ENCODE measurements at places on chromosomes 3 and 15. TPM values are rescaled to one million over a fixed set of nuclear protein-coding genes. Genes with fewer than 3 reads are reported as not detected.

SEMA6D gene
- total RNA-seq, result 18.3 TPM

SLC27A2 gene
- not detected for total RNA-seq

DNA sequence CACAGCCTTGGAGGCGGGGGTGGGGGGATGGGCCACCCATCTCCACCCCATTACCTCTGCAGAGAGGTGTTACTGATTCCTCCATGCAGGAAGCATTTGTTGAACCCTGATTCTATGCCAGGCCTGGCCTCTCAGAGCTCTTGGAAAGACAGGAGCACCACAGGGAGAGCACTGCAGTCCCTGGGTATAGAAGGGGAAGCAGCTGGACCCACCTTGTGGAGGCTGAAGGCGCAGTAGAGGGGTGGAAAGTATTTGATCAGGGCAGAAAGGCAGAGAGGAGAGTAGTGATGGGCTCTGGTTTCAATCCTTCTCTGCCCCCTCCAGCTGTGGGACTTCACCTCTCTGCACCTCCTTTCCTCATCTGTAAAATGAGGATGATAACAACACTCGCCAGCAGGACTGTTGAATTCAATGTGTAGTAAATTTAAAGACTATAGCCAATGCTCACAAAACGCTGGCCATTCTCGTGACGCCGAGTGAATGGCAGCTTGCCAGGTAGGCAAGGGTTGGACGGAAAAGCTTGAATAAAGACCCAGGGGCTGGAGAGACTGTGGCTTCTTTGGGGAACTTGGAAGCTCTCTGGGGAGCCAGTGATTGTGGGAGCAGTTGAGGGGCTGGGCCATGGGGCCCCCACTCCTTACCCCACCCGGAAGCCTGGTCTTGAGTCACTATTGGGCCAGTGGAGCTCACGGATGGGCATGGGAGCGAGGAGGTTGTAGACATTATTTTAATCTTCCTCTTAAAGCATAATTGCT is 8.0 kb upstream of the CCDC33 start:
- no peak for DNase-seq

GABRR3 gene
- total RNA-seq, result not detected

P2RY13 gene
- not detected for total RNA-seq

GUCA1C gene
- total RNA-seq, result not detected

GRCh38 chr3:183477801-183478456 is 49.5 kb upstream of the MCF2L2 start:
- no peak for DNase-seq

IL20RB gene
- total RNA-seq, result 0.56 TPM

PIERCE2 gene
- 0.36 TPM for total RNA-seq

- no peak for DNase-seq
Measured at GRCh38 chr3:135807879-135808278, 157.6 kb upstream of the PPP2R3A start.

MINDY2 gene
- 9.3 TPM for total RNA-seq

DNA sequence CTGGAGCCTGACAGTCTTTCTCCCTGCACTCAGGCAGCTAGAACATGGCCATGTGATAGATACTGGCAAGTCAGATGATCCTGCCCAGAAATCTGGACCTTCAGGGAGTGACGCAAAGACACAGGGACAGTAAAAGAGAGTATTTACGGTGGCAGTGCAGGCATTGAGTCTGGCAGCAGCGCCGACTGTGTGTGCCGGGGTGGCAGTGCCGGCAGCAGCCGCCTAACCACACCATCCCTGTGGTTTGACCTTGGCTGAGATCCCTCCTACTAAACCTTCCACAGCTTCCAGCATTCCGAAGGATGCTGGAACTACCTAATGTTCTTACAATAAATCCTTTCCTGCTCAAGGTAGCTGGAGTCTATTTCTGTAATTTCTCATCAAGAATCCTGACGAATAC is 4.6 kb upstream of the TSPAN3 start:
- DNase-seq, result no peak

- peak; percentile 82 for DNase-seq
Measured at GRCh38 chr3:197730200-197730599, 6.5 kb downstream of the RUBCN start.

PLCB2 gene
- 0.28 TPM for total RNA-seq

RRP9 gene
- 38.6 TPM for total RNA-seq

SUSD5 gene
- total RNA-seq, result 2.9 TPM

LHFPL4 gene
- total RNA-seq, result not detected

GRCh38 chr15:41977757-41978383 is 5.5 kb upstream of the EHD4 start:
- no peak for DNase-seq

DNA sequence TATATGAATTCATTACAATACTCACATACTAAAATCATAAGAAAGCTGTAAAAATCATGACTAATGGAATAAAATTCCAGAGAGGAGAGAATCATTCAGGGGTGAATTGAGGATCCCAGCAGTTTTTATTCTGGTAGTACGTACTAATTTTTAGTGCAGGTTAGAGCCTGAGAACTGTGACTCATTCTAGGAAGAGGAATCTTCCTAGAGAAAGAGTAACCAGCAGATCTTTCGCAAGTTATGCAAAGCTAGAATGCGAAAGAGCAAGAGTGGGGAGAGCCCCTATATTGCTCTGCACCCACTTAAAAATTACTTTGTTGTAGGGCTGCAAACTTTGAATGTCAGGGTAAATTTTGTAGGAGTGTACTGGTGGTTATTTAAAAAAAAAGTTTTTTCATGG is 303.6 kb upstream of the ARPP21 start:
- no peak for DNase-seq

GOLGA6A gene
- total RNA-seq, result not detected

- no peak for DNase-seq
Measured at GRCh38 chr3:20099060-20099459, 58.8 kb downstream of the KAT2B start.

DNA sequence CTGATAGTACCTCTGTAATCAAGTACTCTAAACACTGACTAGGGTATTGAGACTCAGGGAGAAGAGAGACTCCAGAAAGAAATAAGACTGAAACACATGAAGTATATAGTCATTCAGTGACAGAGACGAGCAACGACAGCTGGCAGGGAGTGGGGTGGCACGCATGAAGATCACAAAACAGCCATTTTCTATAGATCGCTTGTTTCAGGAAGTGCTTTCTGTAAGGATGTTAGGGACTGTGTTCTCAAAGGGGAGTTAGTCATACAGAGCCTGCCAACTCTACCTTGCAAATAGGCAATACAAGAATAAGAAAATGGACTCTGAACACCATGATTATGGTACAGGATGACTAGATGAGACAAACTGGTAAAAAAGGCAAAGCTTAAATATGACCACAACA is 139.5 kb downstream of the TBL1XR1 start:
- DNase-seq, result peak; percentile 24

DNA sequence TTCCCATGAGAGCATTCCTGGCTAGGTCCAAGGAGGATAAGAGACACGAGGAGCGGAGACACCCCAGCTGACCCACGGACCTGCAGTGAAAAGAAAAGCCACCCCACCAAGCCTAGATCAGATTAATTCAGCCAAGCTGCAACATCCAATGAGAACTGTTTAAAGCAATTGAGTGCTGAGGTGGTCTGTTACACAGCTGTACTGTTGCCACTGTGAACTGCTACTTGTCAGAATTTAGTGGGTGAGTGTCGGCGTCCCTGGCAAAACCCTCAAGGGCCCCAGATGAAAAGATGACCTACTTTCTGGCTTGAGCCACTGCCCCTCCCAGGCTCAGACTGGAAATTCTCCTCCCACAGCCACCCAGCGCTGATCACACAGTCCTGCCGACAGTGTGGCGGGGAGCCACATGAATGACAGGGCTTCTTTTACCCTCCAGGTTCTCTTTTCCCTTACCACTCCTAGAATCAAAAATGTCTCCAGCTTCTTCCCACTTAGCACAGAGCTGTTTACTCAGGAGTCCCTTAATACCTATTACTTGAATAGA is 26.4 kb upstream of the KBTBD12 start:
- DNase-seq, result no peak

ILDR1 gene
- not detected for total RNA-seq

DNA sequence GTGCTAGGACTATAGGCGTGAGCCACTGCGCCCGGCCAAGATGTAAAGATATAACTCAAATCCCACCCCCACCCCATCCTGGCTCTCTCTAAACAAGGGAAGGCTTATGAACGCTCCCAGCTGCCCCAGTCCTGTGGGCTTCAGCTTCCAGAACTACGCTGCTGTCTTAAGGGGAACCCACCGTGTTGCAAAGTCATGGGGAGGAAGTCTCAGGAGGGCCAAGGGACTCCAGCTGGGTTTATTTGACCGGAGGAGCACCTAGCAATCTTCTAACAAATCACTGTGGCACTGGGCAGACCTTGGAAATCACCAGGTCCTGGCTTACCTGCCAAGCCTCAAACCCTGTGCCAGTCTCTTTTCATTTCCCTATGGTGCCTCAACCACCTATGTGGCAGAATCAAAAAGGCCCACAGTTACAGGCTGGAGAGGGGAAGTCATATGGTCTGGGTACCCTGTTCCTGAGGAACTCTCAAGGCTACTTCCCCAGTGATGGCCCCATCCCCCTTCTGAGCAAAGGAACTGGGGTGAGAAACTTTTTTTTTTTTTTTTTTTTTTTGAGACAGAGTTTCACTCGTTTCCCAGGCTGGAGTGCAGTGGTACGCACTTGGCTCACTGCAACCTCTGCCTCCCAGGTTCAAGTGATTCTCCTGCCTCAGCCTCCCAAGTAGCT is 83.4 kb downstream of the RBPMS2 start:
- no peak for DNase-seq

DNA sequence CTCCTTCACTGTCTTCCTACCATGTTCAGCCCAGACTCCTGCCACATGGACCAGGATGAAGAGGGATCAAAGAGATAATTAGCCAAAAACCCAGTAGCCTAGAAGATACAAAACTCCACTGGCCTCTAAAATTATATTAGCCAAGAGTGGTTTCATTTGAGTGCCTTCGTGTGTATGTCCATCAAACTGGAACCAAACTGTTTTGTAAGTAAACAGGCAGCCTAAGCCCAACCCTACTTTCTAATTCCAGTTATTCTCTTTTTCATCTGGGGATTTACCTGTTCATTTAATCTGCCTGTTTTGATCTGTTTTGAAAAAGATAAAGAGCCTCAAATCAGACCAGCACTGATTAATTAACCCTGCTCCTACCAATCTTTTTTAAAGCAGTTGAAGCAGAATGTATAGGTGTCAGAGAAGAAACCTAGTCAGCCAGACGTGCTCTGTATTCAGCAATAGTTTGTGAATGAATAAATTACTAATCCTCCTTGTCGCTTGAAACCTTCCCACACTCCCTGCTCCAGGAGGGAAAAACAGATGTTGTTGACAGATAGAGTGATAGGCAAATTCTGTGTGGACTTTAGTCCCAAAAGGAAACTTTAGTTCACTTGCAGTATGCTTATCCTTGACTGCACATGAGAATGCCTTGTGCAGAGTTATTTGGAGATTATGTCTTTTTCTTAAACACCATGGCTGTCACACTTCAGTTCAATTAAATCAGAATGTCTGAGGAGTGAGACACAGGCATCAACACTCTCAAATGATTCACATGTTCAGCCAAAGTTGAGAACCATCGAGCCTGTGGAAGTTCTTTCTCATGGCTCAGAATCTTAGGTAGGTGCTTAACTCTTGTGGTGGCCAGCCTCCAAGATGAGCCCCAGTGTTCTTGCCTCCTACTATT is 55.5 kb upstream of the ZBED2 start:
- no peak for DNase-seq

GRCh38 chr3:29693863-29694262 is 413.0 kb downstream of the RBMS3 start:
- DNase-seq, result peak; percentile 87

GRCh38 chr3:190269101-190269500 is 53.1 kb downstream of the CLDN1 start:
- no peak for DNase-seq

RPUSD3 gene
- total RNA-seq, result 30.8 TPM

DNA sequence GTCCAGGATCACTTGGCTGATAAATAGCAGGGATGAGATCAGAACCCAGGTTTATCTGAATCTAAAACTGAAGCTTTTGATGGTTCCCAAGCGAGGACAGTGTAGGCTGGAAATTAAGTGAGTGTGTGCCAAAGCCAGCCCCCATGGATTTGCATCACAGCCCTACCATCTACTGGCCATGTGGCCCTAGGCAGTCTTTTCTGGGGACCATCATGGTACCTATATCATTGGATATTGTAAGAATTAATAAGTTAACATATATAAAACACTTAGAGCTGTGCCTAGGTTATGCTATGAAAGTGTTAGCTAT is 32.8 kb upstream of the SSR3 start:
- DNase-seq, result no peak

DNA sequence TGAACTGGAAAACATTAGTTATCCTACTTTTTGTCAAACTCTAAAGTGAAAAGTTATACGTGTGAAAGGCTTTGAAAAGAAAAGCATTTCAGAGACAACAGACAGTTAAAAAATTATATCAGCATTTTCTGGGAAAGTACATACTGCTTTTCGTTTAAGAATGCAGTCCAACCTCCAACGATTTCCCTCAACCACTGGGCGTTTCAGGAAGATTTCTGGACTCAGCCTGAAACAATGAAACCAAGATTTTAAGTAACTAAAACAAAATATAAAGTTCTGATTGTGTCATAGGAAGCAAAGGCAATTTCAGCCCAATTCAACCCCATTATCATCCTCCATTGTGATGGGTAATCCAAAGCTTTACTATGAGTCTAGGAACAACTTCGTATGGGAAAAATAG is 110.7 kb downstream of the PLD1 start:
- DNase-seq, result no peak

Measured in IMR-90 (cell line).